Frontal cortex (tissue), 4 donors: ENCODE measurements at places on chromosomes 11 and 22.

- no peak for DNase-seq
Observed at GRCh38 chr11:31856248-31856647, 45.1 kb upstream of the PAX6 start.

- no peak for DNase-seq
Observed at GRCh38 chr11:57405271-57405860, 14.9 kb upstream of the PRG2 start.

GRCh38 chr11:3341298-3341697 lies 37.6 kb downstream of the ZNF195 start:
- peak; percentile 28 for DNase-seq

GRCh38 chr11:57763568-57763967 lies 2.0 kb downstream of the CTNND1 start:
- DNase-seq = no peak

DNA sequence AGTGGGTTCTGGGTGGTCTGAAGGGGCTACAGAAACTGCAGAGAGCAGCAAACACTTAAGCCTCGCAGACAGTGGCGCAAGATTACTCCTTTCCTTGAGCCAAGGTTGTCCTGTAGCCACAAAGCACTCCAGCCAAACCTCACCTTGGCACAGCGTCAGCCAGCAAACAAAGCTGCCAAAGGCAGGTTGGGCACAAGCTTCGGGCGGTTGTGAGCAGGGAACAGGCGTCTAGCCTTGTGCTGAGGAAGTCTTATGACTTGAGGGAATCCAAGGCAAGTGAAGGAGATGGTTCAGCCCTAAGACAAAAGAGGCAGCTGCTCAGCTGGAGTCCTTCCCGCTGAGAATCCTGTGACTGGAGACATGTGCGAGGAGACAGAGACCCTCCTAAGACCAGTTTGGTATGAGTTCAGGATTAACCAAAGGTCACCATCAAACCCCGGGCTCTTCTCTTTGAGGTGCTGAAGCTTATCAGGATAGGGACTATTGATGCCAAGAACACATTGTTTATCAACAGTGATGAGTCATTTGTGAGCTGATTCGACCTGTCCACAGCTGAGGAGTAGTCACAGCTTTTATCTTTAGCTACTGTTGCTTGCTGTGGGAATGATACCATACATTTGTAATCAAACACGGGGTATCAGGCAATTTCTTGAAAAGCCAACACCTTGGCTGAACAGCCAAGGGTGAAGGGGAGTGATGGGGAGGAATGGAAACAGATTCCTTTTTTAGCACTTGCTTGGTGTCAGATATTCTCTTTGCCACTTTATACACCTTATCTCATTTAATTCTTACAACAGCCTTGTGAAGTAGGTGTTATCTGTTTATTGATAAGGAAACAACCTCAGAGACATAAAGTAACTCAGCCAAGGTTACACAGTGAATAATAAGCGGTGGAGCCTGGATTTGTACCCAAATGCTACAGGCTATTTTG lies 4.6 kb downstream of the ADM start:
- no peak for DNase-seq

GRCh38 chr22:36344106-36344827 lies 43.5 kb downstream of the MYH9 start:
- peak; percentile 66 for DNase-seq

GRCh38 chr11:22703591-22703990 lies 37.2 kb downstream of the GAS2 start:
- no peak for DNase-seq

DNA sequence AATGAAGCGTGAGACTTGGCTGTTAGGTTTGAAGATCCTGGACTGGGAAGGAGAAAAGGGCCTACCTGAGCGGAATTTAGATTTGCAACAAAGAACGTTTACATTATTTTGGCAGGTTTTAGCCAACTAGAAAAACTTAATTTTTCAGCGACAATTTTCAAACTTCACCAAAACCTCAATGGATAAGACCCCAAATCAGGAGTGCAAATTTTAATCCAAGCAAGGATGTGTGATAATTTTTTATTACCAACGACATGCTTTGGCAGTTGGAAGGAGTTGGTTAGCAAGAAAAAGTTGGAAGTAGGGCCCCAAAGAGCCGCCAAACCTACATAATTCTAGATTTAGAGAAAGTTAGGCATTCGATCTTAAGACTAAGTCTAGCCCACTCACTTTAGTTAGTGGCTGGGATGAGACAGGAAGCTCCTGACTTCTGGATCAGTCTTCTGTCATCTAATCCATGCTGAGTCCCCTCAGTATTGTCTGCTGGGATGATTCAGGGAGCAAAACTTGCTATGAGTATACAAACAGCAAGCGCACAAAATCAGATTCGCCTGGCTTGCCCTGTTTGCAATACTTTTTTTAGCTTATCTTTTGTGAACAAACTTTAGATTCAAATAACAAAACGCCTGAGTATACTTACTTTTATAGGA lies 787 bp upstream of the RDX start:
- DNase-seq = no peak

GRCh38 chr11:16217631-16218030 lies 138.7 kb downstream of the SOX6 start:
- DNase-seq = no peak

DNA sequence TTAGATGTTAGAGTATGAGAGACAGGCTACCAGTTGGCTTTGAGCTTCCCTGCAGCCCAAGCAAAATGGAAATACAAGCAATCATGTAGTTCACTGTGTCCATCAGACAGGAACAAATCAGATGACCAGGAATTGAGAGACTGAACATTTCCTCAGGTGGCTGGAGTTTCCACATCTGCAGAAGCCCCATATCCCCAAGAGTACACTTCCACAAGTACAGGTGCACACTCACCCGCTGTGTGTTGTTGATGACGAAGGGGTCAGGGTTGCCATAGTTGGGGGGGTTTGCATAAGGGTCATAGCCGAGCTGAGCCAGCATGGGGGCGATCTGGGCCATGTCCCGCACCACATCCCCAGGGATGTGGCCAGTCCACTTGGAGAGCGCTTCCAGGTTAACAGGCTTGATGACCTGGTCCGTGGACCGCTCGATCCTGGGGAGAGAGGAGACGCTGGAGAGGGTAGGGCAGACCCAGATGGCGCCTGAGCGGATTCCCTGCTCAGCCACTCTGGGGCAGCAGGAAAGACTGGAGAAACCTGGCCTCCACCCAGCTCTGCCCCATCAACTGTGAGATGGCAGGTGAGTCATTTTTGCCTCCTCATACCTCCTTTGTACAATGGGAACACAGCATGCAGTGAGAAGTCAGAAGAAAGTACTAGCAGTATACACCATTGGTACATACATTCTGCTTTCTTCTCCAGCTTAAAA lies 23.9 kb upstream of the TFIP11 start:
- no peak for DNase-seq

GRCh38 chr11:19664886-19665548 lies 47.6 kb upstream of the NAV2 start:
- DNase-seq = no peak
